ENCODE measurements at places on chromosomes 11 and 22.
A peak's percentile ranks its signal among the peaks of the same experiment; 100 is the strongest.

DNA sequence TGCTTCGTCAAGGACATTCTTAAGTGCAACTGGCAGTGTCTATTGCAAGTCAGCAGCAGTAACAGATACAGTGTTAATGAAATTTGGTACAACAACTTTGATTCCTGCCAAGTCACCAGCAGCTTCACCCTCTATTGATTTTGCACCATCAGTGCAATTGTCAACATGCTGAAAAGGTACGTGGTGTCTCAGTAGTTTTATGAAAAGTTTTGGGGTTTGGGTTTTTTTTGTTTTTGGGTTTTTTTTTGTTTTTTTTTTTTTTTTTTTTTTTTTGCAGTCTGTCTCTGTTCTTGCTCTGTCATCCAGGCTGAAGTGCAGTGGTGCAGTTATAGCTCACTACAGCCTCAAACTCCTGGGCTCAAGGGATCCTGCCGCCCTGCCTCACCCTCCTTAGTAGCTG lies 19.1 kb upstream of the GRIK4 start:
- DNase-seq = no peak

- DNase-seq = no peak
Observed at GRCh38 chr11:102317768-102318103, 452 bp downstream of the BIRC3 start.

GRCh38 chr11:57511741-57512430 lies 3.6 kb downstream of the SLC43A1 start:
- no peak for DNase-seq

DNA sequence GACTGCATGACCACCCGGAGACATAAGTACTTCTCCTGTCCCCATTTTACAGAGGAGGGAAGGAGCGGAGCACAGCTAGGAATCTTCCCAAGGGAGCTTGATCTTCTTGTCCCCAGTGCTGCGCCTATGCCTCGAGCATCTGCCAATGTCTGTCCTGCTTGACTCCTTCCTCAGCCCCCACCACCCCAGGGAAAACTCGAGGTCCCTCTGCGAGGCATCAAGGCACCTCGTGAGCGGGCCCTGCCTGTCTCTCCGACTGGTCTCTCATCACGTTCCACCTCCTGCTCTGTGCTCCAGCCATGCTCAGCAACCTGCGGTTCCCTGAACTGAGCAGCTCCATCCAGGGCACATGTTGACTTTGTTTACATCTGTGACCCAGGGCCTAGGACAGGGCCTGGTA lies 2.5 kb downstream of the NCF4 start:
- no peak for DNase-seq

DNA sequence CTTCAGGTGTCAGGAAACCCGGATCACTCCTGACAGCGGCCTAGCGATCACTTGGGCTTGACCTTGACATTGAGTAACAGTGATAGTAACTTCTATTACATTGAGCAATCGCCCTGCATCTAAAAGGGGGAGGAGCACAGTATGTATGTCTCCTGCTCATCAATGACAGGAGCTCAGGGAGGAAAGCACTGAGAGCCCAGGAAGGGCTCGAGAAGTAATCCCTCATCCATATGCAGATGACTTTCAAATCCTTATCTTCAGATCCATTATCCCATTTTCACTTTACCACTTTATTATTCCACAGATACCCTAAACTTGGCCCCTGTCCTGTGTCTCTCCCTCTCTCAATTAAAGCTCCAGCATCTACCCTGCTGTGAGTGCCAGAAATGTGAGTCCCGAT lies 47.8 kb downstream of the ABTB2 start:
- DNase-seq = no peak

DNA sequence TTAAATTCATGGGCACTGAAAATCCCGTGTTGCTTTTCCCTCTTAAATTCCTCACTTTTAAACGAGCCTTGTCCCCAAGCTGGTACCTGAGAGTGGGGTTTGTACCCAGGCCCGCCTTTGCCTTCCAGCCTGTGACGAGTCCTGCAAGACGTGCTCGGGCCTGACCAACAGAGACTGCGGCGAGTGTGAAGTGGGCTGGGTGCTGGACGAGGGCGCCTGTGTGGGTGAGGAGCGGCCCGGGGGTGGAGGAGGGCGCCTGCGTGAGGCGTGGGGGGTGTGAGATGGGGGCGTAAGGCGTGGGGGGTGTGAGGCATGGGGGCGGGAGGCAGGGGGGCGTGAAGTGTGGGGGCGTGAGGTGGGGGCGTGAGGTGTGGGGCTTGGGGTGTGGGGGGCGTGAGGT lies 4.0 kb downstream of the CRELD2 start:
- DNase-seq = no peak

GRCh38 chr11:84714316-84714780 lies 912.8 kb downstream of the DLG2 start:
- DNase-seq = no peak

- DNase-seq = no peak
Observed at GRCh38 chr22:33923660-33924246, 3.5 kb upstream of the LARGE1 start.

- no peak for DNase-seq
Observed at GRCh38 chr11:125005491-125005890, 51.5 kb downstream of the CCDC15 start.

DNA sequence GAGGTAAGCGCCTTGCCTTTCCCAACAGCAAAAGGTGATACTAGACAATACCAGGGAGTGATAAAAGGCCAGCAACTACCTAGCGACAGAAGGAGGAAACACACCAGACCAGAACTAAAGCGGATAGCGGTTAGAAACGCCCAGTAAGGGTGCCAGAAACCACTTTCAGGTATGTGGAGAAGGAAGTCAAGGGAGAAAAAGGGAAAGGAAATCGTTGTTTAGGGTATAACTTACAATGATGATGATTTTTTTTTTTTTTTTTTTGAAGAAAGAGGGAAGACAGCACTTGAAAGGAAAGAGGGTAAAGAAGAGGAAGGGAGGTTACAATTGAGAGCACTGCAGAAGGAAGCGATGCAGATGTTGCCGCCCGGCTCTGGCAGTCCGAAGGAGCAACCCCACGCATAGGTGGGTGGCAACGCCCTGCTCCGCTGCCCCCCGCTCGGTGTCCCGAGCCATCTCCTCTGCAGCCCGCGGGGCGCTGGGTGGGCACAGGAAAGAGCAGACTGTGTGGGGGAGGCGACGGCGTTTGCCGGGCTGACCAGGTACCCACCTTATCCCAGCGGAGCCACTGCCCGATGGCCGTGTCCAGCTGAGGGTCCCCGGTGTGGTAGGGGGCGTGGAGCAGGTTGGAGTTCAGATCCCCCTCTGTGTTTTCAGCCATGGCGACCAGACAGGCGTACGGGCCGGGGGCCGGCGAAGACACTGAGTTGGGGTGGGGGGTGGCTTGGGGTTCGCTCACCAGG lies 561 bp downstream of the PGM2L1 start:
- peak; percentile 9 for DNase-seq

DNA sequence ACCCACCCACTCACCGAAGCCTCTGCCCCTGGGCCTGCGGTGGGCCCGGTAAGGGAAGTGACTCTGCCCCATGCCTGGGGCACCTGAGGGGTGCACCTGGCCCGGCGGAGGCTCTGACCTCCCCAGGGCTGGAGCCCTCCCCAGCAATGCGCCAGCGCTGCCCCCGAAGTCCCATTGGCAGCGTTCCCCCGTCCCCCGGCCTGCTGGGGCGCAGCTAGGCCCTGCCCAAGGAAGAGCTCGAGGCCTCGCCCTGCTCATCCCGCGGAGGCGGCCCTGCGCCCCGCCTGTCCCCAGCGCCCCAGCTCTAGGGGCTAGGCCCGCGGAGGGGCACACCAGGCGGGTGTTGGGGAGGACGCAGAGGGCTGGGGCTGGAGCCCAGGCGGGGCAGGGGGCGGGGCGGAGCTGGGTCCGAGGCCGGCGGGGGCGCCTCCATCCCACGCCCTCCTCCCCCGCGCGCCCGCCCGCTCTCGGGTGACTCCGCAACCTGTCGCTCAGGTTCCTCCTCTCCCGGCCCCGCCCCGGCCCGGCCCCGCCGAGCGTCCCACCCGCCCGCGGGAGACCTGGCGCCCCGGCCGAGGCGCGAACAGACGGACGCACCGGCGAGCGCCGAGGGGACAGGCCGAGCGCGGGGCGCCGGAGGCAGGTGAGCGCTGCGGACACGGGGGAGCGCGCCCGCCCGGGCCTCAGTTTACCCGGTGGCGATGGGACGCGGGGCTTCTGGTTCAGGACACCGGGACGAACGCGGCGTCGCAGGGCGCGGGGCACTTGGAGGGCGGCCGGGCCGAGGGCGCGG lies at the start of gene EPS8L2:
EPS8L2 (plus strand) TSS at position 586 of the 793 bp plus-strand sequence. CDS start 3,177 bp downstream, outside the sequence.
- DNase-seq = no peak

DNA sequence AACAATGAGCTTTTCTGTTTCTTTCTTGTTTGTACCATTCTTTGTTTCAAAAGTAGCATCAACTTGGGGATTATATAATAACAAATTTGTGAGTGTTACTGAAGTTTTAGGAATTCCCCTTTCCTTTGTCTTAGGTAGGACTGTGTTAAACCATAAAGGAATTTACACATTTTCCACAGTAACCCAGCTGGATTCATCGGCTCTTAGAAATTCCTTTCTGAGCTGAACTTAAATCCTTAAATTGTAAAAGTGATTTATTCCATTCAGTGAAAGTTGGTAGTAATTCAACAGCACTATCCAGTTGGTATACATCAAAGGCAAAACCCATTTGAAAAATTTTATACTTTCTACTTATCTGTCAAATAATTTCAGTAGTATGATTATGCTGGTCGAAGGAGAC lies 11.8 kb downstream of the EMSY start:
- no peak for DNase-seq

DNA sequence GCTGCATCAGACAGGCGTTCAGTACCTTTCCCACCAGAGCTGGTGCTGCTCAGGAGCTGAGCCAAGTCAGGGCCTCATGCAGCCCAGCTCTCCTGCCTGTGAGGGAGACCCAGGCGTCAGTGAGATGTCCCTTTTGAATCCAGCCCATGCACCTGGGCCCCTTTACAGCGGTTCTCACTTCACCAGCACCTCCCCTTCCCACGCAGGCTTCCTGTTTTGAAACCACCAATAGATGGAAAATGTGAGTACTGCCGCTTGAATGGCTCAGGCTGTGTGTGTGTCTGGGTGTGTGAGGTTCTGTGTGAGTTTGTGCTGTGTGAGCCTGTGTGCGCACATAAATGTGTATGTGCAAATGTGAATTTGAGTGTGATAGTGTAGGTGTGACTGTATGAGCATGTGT lies 88.4 kb downstream of the UBASH3B start:
- peak; percentile 65 for DNase-seq

- no peak for DNase-seq
Observed at GRCh38 chr11:71446942-71447688, 1.1 kb downstream of the DHCR7 start.

DNA sequence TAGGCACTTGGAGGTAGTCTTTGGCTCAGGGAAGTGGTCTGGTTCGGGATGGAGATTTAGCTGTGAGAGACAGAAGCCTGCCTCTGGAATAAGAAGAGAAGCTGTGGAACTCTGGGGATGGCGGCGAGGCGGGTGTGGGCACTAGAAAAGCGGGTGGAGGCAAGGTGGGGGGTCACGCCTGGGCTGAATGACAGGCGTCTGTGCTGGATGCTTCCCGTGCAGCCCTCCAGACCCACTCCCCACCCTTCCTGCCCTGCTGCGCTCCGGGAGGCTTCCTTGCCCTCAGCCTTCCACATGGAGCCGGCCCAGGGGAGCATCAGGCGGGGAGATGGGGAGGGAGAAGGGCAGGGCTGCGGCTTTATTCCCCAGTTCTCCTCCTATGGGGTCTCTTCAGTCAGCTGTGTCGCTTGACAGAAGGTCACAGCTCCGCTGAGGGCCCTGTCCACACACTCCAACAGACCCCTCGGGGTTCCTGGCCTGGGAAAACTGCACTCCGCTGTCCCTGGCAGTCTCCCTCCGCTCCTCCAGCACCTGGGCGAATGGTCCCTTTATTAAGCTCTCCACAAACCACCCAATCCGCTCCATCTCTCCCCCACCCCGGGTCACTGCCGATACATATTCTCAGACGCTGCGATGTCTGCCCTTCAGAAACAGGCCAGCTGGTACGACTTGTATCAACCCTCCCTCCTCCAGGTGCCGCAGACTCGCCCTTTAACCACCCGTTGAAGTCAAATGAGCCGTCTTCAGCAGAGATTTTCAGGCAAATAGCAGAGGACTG lies 6.2 kb downstream of the DNAJB13 start:
- no peak for DNase-seq

DNA sequence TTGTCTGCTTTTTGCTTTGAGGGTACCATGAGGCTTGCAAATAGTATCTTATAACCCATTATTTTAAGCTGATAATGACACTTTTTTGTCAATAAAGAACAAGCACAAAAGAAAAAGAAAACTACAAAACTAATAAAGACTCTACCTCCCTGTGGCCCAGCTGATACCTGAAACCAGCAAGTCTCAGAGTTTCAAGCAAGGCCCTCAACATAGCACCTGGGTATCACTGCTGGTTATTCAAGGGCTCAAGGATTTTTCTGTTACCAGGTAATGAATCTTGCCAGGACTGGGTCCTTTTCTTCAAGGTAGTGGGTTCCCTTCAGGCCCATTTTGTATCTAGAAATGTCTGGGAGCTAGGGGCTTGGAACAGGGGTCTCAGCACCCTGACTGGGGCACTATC lies 281.6 kb upstream of the C11orf87 start:
- DNase-seq = no peak

- DNase-seq = no peak
Observed at GRCh38 chr11:129444274-129444673, 68.6 kb downstream of the BARX2 start.

DNA sequence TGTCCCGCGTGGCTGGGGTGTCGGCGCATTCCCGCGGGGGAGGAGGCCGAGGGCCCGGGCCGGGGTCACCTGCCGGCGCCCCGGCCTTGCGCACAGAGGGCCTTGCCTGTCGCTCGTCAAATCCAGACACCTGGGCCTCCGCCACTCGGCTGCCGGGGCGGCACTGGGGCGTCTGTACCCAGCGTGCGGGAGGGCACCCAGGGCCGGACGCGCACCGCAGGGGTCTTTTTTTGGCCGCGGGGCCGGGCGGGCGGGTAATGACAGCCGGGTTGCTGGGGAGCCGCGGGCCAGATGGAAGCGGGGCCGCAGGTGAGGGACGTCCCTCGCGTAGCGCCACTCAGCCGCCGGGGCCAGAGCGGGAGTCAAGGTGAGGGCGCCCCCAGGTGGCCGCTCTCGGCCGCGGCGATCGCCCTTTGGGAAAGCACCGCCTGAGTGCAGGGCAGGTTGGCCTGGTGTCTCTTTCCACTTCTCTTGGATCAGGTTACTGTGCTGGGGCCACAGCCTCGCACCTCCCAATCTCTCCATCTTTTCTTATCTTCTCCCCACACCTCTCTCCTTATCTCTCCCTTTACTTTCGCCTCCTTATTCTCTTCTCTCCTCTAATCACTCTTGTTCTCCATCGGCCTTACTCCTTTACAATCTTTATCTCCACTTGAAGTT lies 3.5 kb downstream of the PHLDB1 start:
- peak; percentile 84 for DNase-seq

DNA sequence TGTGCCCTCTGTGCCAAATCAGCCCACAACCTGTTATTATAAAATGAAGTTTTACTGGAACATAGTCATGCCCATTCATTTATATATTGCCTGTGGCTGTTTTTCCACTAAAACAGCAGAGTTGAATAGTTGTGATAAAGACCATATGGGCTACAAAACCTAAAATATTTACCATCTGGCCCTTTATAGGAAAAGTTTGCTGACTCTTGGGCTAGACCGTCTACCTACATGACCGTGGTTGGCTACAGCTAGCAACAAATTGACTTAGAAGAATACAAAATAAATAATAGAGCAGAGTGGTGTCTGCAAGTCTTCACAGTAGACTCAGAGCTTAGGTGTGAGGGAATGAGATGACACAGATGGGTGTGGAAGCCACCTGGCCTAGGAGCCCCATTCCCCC lies 11.2 kb upstream of the IL18BP start:
- no peak for DNase-seq
